A549 treated with Hydrocortisone at 1 μM for 4 hours (cell line): ENCODE measurements at places on chromosomes 12 and 14. TPM values are rescaled to one million over a fixed set of nuclear protein-coding genes. Genes with fewer than 3 reads are reported as not detected.

ADGRD1 gene
- 0.25 to 0.78 TPM (median 0.55 TPM) in 5 replicates for total RNA-seq

DHRS2 gene
- total RNA-seq = 5.5 to 7.8 TPM (median 6.3 TPM) in 5 replicates

TMEM229B gene
- total RNA-seq = 0.13 to 0.40 TPM (median 0.17 TPM) in 5 replicates

EML1 gene
- 28.1 to 41.4 TPM (median 33.6 TPM) in 5 replicates for total RNA-seq

HELB gene
- total RNA-seq = 1.1 to 1.3 TPM (median 1.3 TPM) in 5 replicates

BDKRB2 gene
- 0.80 to 1.4 TPM (median 1.1 TPM) in 5 replicates for total RNA-seq

KRT1 gene
- not detected in 5 replicates for total RNA-seq

PLA2G1B gene
- total RNA-seq = not detected in 5 replicates

SSPN gene
- total RNA-seq = 0.37 to 0.63 TPM (median 0.47 TPM) in 5 replicates

EID3 gene
- total RNA-seq = 5.5 to 8.8 TPM (median 6.1 TPM) in 5 replicates

NPC2 gene
- total RNA-seq = 205 to 286 TPM (median 230 TPM) in 5 replicates

LRIG3 gene
- total RNA-seq = 3.3 to 5.8 TPM (median 4.3 TPM) in 5 replicates

YEATS4 gene
- total RNA-seq = 28.5 to 64.1 TPM (median 33.6 TPM) in 5 replicates

CLEC2A gene
- not detected in 5 replicates for total RNA-seq

BICD1 gene
- total RNA-seq = 12.1 to 14.0 TPM (median 13.3 TPM) in 5 replicates

MYF5 gene
- total RNA-seq = not detected in 5 replicates

MYH7 gene
- 0.01 TPM in 1 of 5 replicates, not detected in the others for total RNA-seq

LHX5 gene
- total RNA-seq = 0.02 TPM in 1 of 5 replicates, not detected in the others

SERPINA1 gene
- 1.2 to 2.2 TPM (median 1.9 TPM) in 5 replicates for total RNA-seq

SEC23A gene
- 51.7 to 103 TPM (median 86.7 TPM) in 5 replicates for total RNA-seq

ACOT4 gene
- total RNA-seq = 1.5 to 2.4 TPM (median 2.2 TPM) in 5 replicates

FAIM2 gene
- total RNA-seq = 0.02 TPM in 1 of 5 replicates, not detected in the others

DPPA3 gene
- total RNA-seq = not detected in 5 replicates

KLRC3 gene
- 0.16 to 0.24 TPM (median 0.17 TPM) in 3 of 5 replicates, not detected in the others for total RNA-seq

C1S gene
- 40.4 to 68.0 TPM (median 43.8 TPM) in 5 replicates for total RNA-seq

ASCL1 gene
- 0.03 TPM in 1 of 5 replicates, not detected in the others for total RNA-seq

CTSG gene
- not detected in 5 replicates for total RNA-seq

NOXRED1 gene
- total RNA-seq = 0.05 to 0.08 TPM (median 0.07 TPM) in 5 replicates

CAPZA3 gene
- total RNA-seq = not detected in 5 replicates

CIROP gene
- not detected in 5 replicates for total RNA-seq

MYH6 gene
- total RNA-seq = 0.03 to 0.16 TPM (median 0.12 TPM) in 5 replicates

KRT73 gene
- total RNA-seq = 0.06 TPM in 1 of 5 replicates, not detected in the others

ISCA2 gene
- total RNA-seq = 32.2 to 46.2 TPM (median 41.4 TPM) in 5 replicates

EFS gene
- total RNA-seq = not detected in 5 replicates
